ENCODE measurements at places on chromosomes 7 and 10.

GRCh38 chr10:3031490-3031889, 35.9 kb upstream of the PFKP start:
- no peak for DNase-seq

DNA sequence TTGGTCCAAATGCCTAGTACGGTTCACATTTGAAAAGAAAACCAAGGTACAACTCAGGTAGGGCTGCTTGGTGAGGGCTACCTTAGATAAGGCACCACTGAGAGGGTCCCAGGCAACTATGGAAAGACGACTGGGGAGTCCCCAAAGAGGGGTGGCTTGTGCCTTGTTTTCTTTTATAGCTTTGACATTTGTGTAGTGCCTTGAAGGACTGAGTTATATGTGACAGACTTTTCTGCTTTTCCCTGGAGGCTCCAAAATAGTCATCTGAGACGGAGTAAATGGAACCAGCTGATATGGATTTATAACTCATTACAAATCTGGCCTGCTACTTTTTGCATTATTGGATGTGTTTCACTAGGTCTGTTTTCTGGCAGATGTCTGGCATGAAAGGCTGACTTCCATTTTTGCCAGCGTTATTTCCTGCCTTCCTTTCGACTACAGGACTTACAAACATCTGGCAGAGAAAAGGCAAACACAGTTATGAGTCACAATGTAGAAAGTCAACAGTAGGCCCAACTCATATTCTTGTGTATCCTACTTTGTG, 88.2 kb upstream of the IMMP2L start:
- peak; percentile 14 for DNase-seq

DNA sequence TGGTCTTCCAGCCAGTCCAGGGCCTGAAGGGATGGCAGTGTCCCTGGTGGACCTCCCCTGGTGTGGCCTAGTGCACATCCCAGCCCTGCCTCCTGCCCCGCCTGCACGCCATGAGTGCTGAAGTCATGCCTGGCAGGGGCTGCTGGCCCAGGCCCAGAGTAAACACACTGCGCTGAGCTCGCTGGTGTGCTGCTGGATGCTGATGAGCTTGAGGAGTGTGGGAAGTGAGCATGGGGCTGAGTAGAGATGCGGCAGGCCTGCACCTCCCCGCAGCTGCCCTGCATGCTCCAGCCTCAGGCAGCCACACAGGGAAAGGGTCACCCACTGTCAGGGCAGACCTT, 43.2 kb downstream of the HTRA1 start:
- DNase-seq: peak; percentile 72

DNA sequence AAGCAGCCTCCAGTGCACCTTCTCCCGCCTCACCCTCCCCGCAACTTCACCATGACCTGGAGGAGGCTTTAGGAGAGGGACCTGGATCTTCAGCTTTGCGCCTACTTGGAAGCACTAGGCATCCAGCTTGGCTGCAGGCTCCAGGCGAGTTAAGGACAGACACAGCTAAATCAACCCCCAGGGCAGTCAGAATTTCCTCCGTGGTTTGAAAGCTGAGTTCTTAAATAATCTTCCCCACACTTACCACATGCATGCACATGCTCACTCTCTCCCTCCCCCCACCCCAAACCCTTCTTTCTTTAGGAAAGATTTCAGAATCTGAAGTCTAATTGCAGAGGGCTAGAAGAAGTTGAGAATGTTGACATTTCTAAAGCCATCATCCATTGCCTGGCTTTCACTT, 36.7 kb upstream of the LRRC4 start:
- DNase-seq: no peak

DNA sequence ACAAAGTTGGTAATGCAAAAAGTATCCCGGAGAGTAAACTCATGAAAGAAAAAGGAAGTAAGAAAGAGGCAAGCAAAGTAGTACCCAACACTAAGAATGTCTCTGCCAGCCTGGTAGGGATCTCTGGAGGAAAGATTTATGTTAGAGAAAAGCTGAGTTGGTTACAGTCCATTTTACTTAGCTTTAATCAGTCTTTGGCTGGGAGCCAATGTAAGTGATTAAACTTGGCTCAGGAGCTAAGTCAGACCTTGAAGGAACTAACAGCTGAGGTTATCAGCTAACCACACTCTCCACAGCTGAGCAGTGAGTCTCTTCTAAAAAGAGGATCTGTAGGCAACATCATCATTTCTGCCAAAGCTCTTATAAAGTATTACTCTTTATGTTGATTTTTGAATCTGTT, 148.0 kb downstream of the ANKRD7 start:
- no peak for DNase-seq

DNA sequence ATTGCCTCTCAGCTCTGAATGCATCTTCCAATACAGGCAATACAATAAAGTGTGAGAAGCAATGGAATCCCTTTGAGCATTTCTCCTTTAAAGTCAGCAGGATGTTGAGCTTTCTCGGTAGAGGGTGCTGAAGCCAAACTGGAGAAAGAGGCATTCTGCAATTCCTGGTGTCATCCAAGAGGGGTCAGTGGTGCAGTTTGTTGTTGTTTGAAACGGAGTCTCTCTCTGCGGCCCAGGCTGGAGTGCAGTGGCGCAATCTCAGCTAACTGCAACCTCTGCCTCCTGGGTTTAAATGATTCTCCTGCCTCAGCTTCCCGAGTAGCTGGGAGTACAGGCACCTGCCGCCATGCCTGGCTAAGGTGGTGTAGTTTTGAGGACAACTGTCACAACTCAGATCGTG, 486.5 kb downstream of the CALN1 start:
- no peak for DNase-seq

DNA sequence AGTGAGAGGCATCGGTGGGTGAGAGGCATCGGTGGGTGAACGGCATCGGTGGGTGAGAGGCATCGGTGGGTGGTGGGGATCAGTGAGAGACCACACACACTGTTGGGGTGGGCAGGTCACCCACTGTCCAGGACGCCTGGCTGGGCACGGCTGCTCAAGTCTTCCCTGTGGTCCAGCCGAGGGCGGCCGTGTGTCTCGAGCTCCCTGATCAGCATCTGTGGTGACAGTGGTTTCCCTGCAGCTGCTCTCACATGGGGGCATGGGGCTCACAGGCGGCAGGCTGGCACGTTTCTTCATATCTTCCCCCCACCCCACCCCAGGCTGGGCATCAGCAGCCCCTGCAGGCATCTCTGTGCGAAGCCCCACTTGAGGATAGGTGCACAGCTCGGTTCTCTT, 78.2 kb downstream of the NKX6-2 start:
- no peak for DNase-seq

- peak; percentile 56 for DNase-seq
Observed at GRCh38 chr7:77439572-77439971, 23.4 kb upstream of the GSAP start.

- DNase-seq: no peak
Observed at GRCh38 chr7:92845736-92846135, 9.4 kb upstream of the CDK6 start.

- no peak for DNase-seq
Observed at GRCh38 chr10:133211959-133212852, 17.8 kb upstream of the UTF1 start.

- DNase-seq: peak; percentile 85
Observed at GRCh38 chr10:86755740-86756510, 494 bp upstream of the BMPR1A start.

GRCh38 chr10:35690534-35690933, 48.4 kb upstream of the FZD8 start:
- DNase-seq: no peak

- DNase-seq: no peak
Observed at GRCh38 chr7:35900651-35901050, 99.8 kb downstream of the SEPTIN7 start.

DNA sequence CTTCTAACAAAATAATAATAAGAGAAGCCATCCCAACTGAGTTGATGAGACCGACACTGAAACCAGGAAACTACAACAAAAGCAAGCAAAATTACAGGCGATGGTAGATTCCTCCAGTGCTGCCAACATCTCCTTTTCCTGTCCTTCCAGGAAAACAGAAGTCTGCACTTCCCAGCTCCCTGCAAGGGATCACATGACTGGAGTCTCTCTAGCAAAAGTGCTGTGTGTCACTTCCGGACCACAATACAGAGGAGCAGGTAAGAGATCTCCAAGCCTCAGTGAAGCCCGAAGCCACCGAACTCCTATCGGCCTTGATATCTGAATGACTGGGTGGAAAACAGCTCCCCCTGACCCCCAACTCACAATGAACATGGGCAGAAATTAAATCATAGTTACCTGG, 63.2 kb downstream of the SMURF1 start:
- no peak for DNase-seq

GRCh38 chr7:140696024-140696679, 356 bp upstream of the NDUFB2 start:
- no peak for DNase-seq

DNA sequence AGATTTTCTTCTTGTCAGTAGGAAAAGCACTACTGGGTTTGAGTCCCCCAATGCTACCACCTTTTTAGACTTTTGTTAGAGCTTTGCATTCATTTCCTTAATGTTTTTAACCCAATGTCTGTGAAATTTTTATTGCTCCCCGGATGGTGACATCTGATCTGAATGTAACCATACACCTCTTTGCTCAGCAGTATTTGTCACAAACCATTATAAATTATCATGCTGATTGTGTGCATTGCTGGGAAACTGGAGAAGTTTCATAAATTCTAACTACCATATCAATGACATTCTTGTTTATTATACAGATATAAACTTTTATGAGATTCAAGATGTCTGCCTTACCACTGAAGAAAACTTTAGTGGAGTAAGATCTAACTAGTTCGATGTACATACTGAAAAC, 8.5 kb downstream of the NRP1 start:
- no peak for DNase-seq

GRCh38 chr10:77637532-77638320, at the start of gene KCNMA1:
KCNMA1 (minus strand) TSS chr10:77637808.
- DNase-seq: peak; percentile 50

- DNase-seq: no peak
Observed at GRCh38 chr7:157622000-157622399, 285.2 kb downstream of the DNAJB6 start.

DNA sequence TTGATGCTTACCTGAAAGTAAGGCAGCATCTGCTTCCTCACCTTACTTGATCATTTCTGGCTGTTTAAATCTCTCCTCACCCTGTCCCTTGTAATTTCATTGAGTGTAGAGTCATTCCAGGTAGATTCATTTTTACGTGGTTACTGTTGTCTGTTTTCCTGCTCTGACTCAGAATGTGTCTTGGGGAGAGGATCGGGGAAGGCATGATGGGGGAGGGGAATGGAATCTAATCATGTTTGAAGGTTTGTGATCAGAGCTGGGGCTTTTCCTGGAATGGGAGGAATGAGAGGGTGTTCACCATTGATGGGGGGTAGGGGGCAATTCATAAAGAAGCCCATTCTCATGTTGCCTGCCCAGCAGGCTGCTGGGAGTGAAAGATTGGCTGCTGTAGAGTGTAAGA, 18.7 kb downstream of the SEC24C start:
- peak; percentile 80 for DNase-seq

DNA sequence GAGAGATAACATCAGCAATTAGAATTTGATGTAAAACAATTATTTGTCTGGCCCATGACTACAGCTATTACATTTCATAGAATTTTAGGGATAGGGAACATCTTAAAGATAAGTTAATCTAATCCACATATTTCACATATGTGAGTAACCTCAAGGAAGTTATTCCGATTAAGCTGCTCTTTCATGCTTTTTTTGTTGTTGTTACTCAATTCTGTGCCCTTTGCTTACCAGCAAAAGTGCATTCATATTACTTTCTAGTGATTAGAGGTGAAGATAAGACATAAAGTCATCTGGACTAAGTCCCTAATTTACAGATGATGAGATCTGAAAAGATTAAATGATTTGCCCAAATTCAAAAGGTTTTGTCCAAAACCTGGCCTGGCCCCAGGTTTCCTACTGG, 40.9 kb upstream of the SRI start:
- no peak for DNase-seq
